GM18507 (cell line): ENCODE measurements at places on chromosomes 5 and 9.

DNA sequence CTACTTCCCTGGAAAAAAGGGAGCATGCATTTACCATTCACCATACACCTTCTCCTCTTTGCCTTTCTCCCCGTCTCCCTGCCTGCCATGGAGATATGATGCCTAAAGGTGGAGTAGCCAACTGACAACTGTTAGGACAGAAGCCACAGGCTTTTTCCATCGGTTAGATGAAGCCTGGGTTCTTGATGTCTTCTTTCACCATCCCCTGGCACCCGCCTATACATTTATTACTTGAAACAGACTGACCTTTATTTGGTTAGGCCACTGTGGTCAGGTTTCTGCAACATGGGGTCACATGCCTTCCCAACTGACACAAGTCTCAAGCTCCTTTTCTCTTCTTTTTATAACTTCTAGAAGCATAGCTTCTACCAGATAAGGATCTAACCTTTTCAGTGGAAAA, 7.1 kb downstream of the LCP2 start:
- no peak for DNase-seq

DNA sequence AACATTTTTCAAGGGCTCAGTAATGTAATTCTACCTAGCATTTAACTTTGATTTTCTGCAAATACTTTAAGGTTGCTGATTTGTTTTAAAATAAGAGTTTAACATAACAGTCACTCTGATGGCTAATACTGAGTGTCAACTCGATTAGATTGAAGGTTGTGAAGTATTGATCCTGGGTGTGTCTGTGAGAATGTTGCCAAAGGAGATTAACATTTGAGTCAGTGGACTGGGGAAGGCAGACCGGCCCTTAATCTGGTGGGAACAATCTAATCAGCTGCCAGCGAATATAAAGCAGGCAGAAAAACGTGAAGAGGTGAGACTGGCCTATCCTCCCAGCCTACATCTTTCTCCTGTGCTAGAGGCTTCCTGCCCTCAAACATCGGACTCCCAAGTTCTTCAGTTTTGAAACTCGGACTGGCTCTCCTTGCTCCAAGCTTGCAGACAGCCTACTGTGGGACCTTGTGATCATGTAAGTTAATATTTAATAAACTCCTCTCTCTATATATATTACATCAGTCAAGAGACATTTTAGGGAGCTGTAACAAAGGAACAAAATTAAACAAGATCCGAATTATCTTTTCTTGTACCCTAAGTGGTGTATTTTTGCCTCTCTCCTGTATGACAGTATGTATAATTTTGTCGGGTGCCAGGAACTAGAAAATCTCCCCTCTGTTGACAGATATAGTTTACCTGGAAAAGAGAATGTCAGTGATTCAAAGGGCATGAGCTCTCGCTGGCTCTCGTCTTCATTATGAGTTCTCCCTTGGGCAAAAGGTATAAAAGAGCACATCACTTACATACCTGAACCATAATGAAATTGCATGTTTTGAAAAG, 576.1 kb downstream of the LRRC70 start:
- DNase-seq, result no peak

DNA sequence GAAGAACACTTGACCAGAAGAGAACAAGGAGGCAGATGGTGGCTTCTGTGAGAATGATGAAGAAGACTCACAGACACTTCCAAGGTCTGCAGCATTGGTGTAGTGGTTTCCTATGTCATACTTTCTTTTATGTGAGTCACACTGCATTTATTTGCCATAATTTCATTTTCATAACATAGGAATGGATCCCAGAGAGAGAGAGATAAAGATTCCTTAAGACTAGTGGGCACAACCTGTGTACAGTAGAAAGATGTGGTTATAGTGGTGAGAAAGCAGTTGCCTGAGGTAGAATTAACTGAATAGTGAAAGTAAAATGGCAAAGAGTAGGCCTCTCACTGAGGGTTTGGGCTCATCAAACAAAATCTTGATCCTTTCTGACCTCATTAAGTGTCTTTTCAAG, 7.6 kb upstream of the CCDC152 start:
- no peak for DNase-seq

GRCh38 chr5:41795125-41795524, 75.1 kb downstream of the OXCT1 start:
- no peak for DNase-seq

GRCh38 chr9:130235558-130236435, 29.8 kb upstream of the HMCN2 start:
- DNase-seq, result peak; percentile 32
